ENCODE measurements at places on chromosomes 6 and 20.

DNA sequence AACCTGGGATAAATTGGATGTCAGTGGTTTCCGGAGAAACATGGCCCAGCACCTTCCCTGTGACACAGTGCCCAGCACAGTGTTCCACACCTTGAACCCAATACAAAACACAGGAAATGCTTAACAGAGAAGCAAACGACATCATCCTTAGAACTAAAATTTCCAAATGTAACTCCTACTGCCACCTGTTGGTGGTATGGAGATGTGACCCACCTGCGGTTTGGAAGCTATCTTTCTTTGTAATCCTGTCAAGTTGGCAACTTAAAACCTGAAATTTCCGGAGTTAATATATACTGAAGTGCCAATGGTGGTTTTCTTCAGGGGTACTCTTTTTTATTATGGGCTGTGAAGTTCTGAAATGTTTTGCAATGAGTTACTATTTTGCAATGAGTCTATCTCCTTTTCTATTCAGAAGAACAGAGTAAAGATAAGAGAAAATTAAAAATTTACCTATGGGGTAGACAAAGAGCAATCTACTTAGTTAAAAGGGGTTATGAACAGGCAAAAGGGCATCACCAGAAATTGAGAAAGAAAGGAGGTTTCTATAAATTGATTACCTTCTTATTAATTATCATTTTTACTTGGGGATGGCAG lies 658.8 kb downstream of the PTPRT start:
- no peak for DNase-seq

GRCh38 chr6:23173234-23173633 lies 603.9 kb downstream of the HDGFL1 start:
- no peak for DNase-seq

DNA sequence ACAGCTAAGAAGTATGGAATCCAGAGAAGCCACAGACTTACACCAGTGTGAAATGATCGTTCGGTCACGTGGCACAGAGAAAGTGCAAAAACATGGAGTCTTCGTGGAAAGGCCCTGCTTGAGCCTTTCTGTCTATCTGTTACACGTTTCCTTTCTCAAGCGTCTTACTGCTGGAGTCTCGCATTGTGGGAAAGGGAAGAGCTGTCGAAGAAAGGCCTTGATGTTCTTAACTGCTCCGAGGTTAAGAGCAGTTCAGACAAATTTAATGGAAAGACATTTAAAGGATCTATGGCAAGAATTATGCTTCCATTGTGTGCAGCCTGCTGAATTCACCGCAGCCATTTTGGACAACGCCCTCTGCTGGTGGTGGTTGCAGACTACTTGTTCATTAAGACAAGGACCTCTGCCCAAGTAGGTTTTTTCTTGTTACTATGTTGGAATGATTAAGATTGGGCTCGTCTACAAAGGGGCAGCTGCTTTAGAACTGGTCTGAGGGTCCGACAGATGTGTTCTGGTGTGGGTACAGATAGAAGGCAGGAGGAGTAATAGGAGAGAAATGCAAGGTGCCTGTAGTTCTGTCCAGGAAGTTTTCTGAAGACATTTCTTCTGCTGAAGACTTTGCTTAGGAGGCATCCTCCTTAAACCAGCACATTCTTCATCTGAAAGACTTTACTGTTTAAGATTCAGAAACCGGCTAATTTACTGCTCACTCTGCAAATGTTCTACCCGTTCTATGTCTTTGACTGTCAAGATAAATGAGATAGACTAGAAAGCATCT lies 24.7 kb upstream of the CCN6 start:
- peak; percentile 71 for DNase-seq

DNA sequence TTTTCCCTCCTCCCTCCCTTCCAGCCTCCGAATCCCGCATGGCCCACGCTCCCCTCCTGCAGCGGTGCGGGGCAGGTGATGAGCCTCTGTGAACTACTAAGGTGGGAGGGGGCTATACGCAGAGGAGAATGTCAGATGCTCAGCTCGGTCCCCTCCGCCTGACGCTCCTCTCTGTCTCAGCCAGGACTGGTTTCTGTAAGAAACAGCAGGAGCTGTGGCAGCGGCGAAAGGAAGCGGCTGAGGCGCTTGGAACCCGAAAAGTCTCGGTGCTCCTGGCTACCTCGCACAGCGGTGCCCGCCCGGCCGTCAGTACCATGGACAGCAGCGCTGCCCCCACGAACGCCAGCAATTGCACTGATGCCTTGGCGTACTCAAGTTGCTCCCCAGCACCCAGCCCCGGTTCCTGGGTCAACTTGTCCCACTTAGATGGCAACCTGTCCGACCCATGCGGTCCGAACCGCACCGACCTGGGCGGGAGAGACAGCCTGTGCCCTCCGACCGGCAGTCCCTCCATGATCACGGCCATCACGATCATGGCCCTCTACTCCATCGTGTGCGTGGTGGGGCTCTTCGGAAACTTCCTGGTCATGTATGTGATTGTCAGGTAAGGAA lies at the start of gene OPRM1:
Gene OPRM1, plus strand, starts transcription at position 10 of the 612 bp plus-strand sequence. Its CDS starts 305 bp downstream, at position 315.
- peak; percentile 0 for DNase-seq

- DNase-seq = no peak
Measured at GRCh38 chr20:21240394-21240793, 62.7 kb upstream of the XRN2 start.

- DNase-seq = no peak
Measured at GRCh38 chr20:3250091-3250504, 11.1 kb upstream of the SLC4A11 start.

- no peak for DNase-seq
Measured at GRCh38 chr20:40805592-40805991, 116.6 kb upstream of the MAFB start.

GRCh38 chr6:150894935-150895552 lies 29.5 kb downstream of the MTHFD1L start:
- DNase-seq = no peak

DNA sequence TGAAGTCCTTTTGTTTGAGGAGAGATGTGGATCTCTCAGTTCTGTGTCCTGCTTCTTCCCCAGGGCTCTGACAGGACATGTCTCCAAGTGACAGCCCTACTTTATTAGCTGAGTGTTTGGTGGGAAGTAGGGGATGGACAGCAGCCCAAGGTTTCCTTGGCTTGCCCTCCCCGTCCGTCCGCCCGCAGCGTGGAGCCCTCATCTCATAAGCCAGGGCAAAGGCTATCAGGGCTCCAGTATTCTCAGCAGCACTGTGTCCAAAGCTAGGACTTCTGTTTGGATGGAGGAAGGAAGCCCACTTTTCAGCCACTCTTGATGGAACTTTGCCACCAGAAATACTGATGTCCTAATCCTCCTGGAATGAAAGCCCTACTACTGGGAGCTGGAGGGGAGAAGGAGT lies 13.6 kb downstream of the CDC5L start:
- no peak for DNase-seq

DNA sequence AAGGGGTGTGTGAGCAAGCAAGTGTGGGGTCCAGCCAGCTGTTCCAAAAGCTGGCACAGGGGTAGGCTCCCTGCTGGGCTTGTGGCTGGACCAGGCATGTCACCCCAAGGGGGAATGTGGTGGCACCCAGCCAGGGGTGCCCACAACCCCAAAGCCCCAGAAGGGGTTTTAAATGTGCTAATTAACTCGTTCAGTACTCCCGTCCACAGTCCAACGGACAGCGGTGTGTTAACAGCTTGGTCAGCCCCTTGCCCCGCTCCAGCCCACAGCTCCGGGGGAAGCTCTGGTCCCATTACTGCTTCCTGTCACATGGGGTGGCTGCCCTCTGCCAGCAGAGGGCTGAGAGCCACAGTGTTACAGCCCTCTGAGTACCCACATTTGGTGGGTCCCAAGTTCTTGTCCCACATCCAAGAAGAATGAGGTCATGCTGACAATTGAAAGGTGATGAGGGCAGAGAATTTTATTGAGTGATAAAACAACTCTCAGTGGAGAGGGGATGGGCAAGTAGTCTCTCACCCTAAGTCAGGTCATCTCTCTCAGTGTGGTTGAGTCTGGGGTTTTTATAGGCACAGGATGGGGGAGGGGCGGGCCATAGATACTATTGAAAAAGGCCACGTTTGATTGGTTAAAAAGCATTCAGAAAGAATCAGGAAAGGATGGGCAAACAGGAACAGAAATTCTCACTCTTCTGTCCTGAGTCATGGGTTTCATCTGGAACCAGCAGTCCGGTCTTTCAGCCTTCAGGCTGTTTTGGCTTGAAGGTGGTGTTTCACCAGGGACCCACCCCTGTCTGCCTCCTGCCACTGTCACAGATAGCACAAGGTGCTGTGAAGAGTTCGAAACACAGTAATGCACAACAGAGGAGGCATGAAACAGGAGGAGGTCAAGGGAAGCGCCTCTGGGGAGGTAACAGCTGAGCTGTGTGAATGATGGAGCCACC lies 238.5 kb downstream of the NFATC2 start:
- no peak for DNase-seq

DNA sequence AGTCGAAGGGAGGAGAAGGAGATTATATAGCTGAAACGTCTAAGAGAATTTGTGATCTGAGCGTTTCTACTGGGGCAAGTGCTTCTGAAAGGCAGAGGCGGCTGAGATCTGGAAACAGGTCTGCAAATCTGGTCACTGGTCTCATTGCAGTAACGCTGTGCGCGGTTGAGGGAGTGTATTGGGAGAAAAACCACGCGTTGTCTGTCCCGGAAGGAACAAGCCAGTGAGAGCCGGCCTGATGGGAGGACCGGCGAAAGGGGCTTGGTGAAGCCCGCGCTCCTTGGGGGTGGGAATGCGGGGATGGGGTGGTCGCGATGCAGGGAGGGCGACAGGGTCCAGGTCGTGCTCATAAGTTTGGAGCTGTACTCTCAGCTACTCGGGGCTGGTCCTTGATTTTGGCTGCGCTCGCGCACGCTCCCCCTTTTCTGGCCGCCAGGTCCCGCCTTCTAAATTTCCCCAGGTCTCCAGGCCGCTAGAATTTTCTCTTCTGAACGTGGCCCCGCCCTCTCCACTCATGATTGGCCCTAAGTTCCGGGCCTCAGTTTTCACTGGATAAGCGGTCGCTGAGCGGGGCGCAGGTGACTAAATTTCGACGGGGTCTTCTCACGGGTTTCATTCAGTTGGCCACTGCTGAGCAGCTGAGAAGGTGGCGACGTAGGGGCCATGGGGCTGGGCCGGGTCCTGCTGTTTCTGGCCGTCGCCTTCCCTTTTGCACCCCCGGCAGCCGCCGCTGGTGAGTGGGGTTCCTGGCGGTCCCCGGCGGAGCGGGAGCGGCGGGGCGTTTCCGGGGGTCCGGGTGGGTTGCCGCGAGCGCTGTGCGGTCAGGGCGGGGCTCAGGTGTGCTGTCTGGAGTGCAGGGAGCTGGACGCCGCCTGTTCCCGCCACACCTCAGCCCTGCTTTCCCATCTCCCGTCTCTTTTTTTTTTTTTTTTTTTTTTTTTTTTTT lies at the start of gene MICB:
Gene MICB, plus strand, starts transcription at position 615 of the 946 bp plus-strand sequence. Its CDS starts 49 bp downstream, at position 664.
- DNase-seq = peak; percentile 79

DNA sequence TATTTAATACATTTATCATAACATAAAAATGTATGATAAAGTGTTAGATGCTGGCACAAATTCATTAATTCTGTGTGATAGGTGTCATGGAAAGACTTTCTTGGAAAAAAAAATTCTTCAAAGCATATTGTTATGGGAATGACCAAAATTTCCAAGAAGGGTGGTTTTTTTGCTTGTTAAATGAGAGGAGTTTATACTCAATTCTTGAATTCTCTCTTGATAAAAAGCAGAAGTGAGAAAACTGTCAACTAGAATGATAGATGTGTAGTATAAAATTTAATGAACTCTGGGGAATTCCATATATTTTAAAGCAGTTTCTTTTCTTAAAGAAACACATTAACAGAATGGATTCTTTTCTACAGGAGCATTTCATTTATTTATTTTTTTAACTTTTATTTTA lies 62.0 kb upstream of the SNAP91 start:
- no peak for DNase-seq

GRCh38 chr6:51526922-51527321 lies 560.5 kb downstream of the PKHD1 start:
- DNase-seq = no peak

DNA sequence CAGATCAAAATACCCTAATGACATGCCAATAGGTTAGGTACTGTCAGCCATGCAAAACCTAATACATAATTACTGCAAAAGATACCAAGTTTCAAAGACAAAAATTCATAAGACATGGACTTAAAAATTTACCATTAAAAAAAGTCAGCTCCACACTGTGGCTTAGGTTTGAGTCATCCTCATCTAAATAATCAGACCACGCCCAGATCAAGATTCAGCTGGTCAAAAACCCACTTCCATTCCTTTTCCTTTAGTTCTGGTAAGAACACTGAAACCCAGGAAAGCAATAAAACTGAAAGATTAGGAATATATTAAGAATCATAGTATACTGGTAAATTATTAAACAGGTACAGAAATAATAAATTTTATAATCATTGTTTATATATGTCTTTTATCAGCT lies 81.0 kb upstream of the ASF1A start:
- DNase-seq = no peak

DNA sequence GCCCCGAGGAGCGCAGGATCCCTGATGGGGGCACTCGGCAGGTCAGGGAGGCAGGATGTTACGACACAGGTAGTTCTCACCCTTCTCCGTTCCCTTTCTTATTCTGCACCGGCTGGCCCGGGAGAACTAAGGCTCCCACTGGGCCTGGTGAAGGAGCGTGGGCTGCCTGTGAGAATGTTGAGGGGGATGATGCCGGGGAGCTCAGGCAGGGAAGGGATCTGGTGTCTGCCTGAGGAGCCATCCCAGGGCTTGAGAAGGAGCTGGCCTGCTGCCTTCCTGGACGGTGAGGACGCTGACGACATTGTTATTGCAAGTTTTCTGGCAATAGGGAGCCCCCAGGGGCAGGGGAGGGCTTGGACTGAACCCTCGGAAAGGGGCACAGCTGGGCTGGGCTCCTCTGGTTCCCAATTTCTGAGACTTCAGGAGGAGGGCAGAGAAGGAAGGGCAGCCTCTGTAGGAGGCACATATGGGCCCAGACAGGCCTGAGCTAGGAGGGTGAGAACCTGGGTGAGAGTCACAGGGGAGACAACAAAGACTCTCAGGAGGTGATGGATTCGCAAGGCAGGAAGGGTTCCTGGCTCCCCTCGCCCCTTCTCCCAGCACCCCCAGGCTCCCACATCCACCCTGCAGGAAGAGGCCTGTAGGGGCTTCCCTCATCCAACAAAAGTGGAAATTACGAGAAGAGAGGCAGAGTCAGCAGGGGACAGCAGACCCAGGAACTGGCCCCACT lies 32.8 kb downstream of the CYP21A2 start:
- DNase-seq = no peak

DNA sequence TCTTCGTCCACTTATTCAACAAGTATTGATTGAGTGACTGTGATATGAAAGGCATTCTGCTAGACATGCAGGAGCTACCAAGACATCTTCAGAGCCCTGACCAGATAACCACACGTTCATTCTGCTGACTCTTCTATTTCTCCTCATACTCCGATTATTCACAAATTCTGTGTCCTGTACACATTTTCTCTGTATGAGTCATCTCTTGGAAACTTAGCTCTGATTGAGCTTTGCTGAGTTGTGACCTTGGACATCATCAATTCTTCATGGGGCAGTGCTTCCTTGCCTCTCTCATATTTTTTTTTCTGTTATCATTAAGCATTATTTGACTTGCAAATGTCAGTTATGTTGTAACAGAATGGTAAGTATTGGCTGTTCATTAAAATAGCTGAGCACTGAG lies 351.6 kb upstream of the CNR1 start:
- DNase-seq = no peak

DNA sequence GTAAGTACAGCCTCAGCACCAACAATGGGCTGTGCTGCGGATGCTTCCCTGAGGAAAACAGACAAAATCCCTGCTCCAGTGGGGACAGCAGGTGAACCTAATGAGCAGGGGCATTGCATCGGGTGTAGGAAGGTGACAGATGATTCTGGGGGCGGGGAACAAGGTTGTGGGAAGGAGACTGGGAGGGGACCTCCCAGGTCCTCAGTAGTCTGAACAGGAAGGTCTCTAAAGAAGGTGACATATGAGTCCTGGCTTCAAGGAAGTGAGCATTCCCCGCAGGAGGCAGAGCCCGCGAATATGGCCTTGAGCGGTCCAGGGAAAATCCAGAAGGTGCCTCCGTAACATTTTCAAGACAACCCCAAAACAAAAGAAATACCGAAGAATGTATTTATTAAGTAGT lies 19.4 kb downstream of the ULBP1 start:
- DNase-seq = no peak

Measured in CD4-positive, alpha-beta T cell treated with Interferon alpha-2 for 1 hour (primary cell).